ENCODE measurements at places on chromosomes 1 and 21.

GRCh38 chr1:43446881-43447835 lies 6.6 kb downstream of the HYI start:
- peaks cover 49% of the 10 kb centered on the region for H3K36me3 ChIP-seq
- H3K27me3 ChIP-seq: no peaks in the 10 kb centered on the region
- no peak overlapping the region for H3K27ac ChIP-seq
- H3K4me1 ChIP-seq: peaks cover 1% of the 10 kb centered on the region
- no peak for DNase-seq

DNA sequence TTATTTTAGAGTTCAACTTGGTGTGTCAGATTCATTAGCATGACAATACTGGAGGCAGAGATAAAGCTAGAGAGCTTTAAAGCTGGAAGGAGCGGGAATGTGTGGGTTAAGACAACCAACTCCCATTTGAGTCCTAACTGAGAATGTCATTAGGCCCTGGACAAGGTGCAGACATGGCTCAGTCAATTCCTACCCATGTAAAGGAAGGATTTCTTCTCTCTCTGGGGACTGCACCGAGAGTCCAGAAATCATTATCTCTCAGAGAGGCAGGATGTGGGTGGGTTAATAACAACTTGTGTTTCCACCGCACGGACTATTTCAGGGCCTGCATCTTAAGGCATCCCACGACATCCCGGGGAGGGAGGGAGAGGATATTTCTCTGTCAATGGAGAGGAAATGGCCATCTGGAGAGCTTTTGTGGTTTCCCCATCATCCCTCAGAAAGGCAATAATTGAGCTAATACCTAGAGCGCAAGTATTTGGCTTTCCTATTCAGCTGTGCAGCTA lies 46.7 kb upstream of the SARS1 start:
- no peak overlapping the region for H3K27ac ChIP-seq
- no peak overlapping the region for H3K4me3 ChIP-seq
- DNase-seq: peak; percentile 49
- H3K27me3 ChIP-seq: no peaks in the 10 kb centered on the region
- no peaks in the 10 kb centered on the region for H3K36me3 ChIP-seq

DNA sequence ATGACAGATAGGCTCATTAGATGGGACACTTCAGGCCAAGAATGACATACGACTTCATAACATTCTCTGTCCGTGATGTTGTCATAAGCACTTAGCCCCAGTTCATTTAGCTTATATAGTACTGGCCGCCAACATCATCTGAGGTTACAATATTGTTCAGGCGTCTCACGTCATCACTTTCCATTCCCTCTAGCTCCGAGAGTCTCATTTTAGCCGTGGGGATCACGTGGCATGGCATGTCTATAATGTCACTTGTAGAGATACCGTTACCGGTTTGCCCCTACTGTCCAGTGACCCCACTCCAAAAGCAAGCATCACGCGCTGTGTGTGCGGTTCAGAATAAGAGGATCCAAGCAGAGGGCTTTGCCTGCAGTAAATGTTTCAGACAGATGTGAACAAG lies 34.6 kb upstream of the HEATR1 start:
- H3K4me1 ChIP-seq: no peaks in the 10 kb centered on the region
- no peak overlapping the region for H3K4me3 ChIP-seq
- no peaks in the 10 kb centered on the region for H3K36me3 ChIP-seq
- no peak overlapping the region for H3K27ac ChIP-seq
- no peaks in the 10 kb centered on the region for H3K27me3 ChIP-seq

DNA sequence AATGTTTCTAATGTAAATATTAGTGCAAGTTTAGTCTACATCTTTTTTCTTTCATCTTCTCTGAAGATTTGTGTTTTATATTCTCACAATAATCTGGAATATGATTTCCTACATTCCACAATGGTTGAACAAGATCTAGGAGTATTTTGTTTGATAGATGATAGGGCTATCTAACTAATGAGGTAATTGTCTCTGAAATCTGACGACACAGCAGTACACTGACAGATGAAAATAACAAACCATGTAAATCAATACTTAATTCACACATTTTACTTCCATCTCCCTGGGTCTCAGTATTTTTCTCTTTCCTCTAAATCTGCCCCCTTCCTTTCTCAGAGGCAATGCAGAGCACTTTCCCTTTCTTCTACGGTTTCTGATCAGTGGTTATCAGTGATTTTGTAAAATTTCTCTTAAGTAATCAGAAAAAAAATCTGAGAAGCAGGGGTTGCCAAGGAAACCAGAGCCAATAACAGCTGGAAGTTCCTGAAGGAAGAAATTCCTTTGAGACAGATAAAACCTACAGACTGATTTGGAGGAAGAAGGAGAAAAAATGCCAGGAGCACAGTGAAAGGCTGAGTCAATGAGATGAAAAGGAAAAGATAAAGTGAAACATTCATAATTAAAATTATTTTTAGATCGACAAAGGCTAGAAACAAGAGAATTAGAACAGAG lies 7.3 kb upstream of the ANKRD13C start:
- no peaks in the 10 kb centered on the region for H3K36me3 ChIP-seq
- peak; percentile 79 for DNase-seq
- H3K4me1 ChIP-seq: peaks cover 5% of the 10 kb centered on the region
- no peaks in the 10 kb centered on the region for H3K27me3 ChIP-seq

DNA sequence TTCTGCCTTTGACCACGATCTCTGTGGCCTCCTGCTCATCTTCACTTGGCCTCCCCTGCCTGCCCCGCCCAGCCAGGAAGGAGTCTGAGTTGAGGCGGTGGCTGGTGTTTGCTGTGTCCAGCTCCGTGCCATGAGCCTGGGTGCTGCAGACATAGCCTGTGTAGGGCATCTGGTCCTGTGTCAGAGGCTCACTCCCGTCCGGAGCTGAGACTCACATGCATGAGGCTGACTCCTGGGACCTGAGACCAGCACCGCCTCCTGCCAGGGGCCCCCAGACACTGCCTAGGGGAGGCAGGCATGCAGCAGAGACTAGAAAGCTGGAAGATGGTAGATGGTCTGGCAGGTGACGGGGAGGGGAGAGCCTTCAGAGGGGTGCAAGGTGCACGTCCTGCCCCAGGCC lies 52.2 kb upstream of the TTC34 start:
- no peaks in the 10 kb centered on the region for H3K27me3 ChIP-seq
- DNase-seq: no peak
- no peak overlapping the region for H3K4me3 ChIP-seq
- no peak overlapping the region for H3K27ac ChIP-seq
- H3K36me3 ChIP-seq: no peaks in the 10 kb centered on the region

DNA sequence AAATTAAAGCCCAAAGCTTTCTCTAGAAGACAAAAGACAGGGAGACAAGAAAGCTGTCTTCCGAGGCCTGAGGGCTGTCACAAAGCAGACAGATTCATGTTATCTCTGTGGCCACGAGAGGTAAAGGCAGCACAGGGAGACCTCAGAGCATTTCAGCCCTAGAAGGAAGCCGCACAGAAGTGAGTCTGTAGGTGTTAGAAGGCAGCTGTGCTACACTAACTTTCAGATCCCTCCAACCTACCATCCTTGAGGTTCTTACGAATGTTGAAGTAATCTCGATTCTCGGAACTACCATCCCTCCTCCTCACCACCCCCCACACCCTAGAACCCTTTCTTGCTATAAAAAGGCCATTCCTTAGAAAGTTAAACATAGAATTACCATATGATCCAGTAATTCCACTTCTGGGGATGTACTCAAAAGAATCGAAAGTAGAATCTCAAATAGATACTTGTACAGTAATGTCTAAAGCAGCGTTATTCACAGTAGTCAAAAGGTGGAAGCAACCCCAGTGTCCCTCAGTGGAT lies 21.5 kb upstream of the LYST start:
- peaks cover 7% of the 10 kb centered on the region for H3K4me1 ChIP-seq
- H3K36me3 ChIP-seq: no peaks in the 10 kb centered on the region
- no peak overlapping the region for H3K27ac ChIP-seq
- H3K4me3 ChIP-seq: no peak overlapping the region
- no peaks in the 10 kb centered on the region for H3K27me3 ChIP-seq

DNA sequence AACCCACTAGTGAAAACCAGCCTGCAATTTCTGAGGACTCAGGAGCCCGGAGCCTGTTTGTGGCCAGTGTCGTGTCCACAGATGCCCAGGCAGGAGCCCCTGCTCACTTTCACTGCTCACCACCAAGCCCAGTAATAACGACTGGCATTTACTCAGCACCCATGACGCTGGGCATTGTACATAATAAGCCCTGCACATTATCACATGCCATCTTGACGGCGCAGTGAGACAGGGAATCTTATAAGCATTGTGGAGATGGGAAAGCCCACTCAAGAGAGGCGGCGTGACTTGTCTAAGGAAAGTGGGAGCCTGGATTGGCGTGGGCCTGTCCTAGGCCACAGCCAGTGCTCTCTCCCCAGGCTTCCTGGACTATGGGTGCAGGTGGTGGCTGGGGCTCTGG lies 28.8 kb upstream of the PEF1 start:
- DNase-seq: no peak
- H3K4me1 ChIP-seq: peaks cover 12% of the 10 kb centered on the region
- H3K4me3 ChIP-seq: no peak overlapping the region
- peaks cover 8% of the 10 kb centered on the region for H3K36me3 ChIP-seq
- no peaks in the 10 kb centered on the region for H3K27me3 ChIP-seq

DNA sequence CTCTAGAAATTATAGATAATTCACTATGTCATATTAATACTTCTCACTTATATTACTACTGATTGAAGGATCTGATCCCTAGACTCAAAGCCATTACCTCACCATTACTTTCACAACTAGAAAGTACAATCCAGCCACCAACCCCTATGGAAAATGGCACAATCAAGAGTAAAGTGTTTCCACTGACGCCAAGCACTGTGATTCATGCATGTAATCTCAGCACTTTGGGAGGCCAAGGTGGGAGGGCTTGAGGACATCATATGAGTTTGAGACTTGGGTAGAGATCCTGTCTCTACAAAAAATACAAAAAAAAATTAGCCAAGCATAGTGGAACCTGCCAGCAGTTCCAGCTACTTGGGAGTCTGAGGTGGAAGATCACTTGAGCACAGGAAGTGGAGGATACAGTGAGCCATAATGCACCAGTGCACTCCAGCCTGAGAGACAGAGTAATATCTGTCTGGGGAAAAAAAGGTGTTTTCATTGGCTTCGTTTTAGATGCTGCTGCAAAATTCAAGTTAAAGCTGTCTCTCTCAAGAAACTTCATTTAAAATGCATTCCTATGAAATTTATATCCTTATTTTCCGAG lies 126.5 kb downstream of the AKT3 start:
- H3K36me3 ChIP-seq: no peaks in the 10 kb centered on the region
- H3K4me3 ChIP-seq: no peak overlapping the region
- peaks cover 8% of the 10 kb centered on the region for H3K4me1 ChIP-seq
- peak; percentile 12 for DNase-seq
- no peaks in the 10 kb centered on the region for H3K27me3 ChIP-seq
- no peak overlapping the region for H3K27ac ChIP-seq

GRCh38 chr1:67723620-67724019 lies 38.6 kb downstream of the GADD45A start:
- H3K4me1 ChIP-seq: peaks cover 52% of the 10 kb centered on the region
- DNase-seq: peak; percentile 85
- H3K27ac ChIP-seq: peak overlapping the region; percentile 73
- H3K27me3 ChIP-seq: no peaks in the 10 kb centered on the region
- peak overlapping the region; percentile 6 for H3K4me3 ChIP-seq

GRCh38 chr1:167770127-167770526 lies 48.3 kb downstream of the MPZL1 start:
- H3K4me3 ChIP-seq: no peak overlapping the region
- H3K36me3 ChIP-seq: peaks cover 20% of the 10 kb centered on the region
- no peak for DNase-seq

- H3K4me3 ChIP-seq: no peak overlapping the region
- DNase-seq: no peak
- no peaks in the 10 kb centered on the region for H3K27me3 ChIP-seq
- no peaks in the 10 kb centered on the region for H3K4me1 ChIP-seq
- no peak overlapping the region for H3K27ac ChIP-seq
These were observed 138.7 kb downstream of the LRRC40 start for GRCh38 chr1:70066711-70067110.

- H3K4me1 ChIP-seq: peaks cover 10% of the 10 kb centered on the region
- H3K27me3 ChIP-seq: no peaks in the 10 kb centered on the region
- H3K4me3 ChIP-seq: no peak overlapping the region
- peak; percentile 72 for DNase-seq
- H3K36me3 ChIP-seq: no peaks in the 10 kb centered on the region
These were observed 58.2 kb upstream of the KIAA1614 start for GRCh38 chr1:180854456-180854855.

DNA sequence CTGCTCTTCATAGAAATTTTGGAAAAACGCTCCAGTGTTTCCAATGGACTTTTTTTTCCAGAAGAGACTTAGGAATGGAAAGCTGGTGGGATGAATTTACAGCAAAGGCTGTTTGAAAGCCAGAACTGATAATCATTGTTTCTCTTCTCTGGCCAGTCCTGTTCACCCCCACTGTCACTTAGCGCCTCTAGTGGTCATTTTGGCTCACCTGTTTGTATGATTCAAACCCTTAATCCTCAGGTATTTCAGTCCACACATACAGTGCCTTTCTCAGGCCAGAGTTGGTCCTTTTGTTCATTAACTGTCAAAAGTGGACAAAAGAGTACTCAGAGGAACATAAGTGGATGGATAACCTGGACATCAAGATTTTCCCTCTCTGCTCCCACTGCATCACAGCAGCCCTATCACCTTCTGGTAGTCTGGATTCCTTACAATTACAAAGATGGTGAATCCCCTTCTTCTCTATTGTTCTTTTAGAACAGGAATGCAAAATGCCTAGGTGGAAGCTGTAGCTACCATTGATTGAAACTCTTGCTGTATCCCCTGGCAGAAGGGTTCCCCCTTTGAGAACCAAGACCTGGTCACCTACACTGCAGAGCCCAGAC lies 177.6 kb upstream of the OLFM3 start:
- no peak for DNase-seq
- H3K27ac ChIP-seq: no peak overlapping the region
- H3K4me1 ChIP-seq: no peaks in the 10 kb centered on the region
- no peaks in the 10 kb centered on the region for H3K27me3 ChIP-seq
- no peak overlapping the region for H3K4me3 ChIP-seq
- H3K36me3 ChIP-seq: no peaks in the 10 kb centered on the region

- no peaks in the 10 kb centered on the region for H3K4me1 ChIP-seq
- no peaks in the 10 kb centered on the region for H3K27me3 ChIP-seq
- H3K27ac ChIP-seq: no peak overlapping the region
- H3K36me3 ChIP-seq: no peaks in the 10 kb centered on the region
These were observed 15.6 kb downstream of the SMG7 start for GRCh38 chr1:183487674-183488442.

DNA sequence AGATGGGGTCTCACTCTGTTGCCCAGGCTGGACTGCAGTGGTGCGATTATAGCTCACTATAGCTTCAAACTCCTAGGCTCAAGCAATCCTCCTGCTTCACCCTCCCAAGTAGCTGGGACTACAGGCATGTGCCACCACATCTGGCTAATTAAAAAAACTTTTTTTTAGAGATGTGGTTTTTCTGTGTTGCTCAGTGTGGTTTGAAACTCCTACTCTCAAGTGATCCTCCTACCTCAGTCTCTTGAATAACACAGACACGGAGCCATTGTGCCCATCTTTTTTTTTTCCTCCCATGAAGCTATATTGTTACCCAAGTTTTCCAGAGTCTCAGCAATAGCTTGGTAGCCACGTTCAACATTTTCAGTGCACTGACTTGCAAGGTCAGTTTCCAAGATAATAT lies 2.7 kb downstream of the GIPC2 start:
- peaks cover 16% of the 10 kb centered on the region for H3K27me3 ChIP-seq
- no peak overlapping the region for H3K4me3 ChIP-seq
- peaks cover 8% of the 10 kb centered on the region for H3K4me1 ChIP-seq

- H3K27me3 ChIP-seq: peaks cover 2% of the 10 kb centered on the region
- no peaks in the 10 kb centered on the region for H3K36me3 ChIP-seq
These were observed 117.2 kb upstream of the OLIG2 start for GRCh38 chr21:32908534-32908933.

Measured in astrocyte (in vitro differentiated cells and primary cell).